ENCODE measurements at places on chromosomes 1 and 21. TPM values are rescaled to one million over a fixed set of nuclear protein-coding genes. Genes with fewer than 3 reads are reported as not detected.

RGS7 gene
- 2.4 TPM for total RNA-seq

MX2 gene
- total RNA-seq = 2.9 TPM

CAMK1G gene
- 0.94 TPM for total RNA-seq

PTPN7 gene
- 28.0 TPM for total RNA-seq

COL6A2 gene
- 199 TPM for total RNA-seq

GPR25 gene
- 0.69 TPM for total RNA-seq

DNA sequence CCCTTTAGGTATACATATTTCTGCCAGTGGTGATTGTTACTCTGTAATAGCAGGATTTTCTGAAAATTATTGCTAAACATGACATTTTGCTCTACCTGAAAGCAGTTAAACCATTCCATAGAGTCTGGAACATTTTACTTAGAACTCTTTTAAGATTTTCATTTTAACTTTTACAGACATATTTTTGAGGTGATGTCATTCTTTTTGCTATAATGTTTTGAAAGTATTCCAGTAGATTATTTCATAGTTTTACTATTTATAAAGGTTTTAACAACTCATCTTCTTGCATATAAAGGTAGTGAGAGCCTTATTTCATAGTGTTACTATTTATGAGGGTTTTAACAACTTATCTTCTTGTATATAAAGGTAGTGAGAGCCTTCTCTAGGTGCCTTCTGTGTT lies 42.9 kb downstream of the PTBP2 start:
- no peak overlapping the region for H3K4me3 ChIP-seq
- DNase-seq = no peak
- no peaks in the 10 kb centered on the region for H3K36me3 ChIP-seq
- H3K27ac ChIP-seq = no peak overlapping the region
- H3K27me3 ChIP-seq = no peaks in the 10 kb centered on the region
- H3K4me1 ChIP-seq = peaks cover 4% of the 10 kb centered on the region

- peaks cover 3% of the 10 kb centered on the region for H3K4me1 ChIP-seq
- no peak for DNase-seq
- H3K36me3 ChIP-seq = no peaks in the 10 kb centered on the region
- no peak overlapping the region for H3K27ac ChIP-seq
- no peak overlapping the region for H3K4me3 ChIP-seq
These were observed 4.0 kb downstream of the OSCP1 start for GRCh38 chr1:36446271-36446670.

DNA sequence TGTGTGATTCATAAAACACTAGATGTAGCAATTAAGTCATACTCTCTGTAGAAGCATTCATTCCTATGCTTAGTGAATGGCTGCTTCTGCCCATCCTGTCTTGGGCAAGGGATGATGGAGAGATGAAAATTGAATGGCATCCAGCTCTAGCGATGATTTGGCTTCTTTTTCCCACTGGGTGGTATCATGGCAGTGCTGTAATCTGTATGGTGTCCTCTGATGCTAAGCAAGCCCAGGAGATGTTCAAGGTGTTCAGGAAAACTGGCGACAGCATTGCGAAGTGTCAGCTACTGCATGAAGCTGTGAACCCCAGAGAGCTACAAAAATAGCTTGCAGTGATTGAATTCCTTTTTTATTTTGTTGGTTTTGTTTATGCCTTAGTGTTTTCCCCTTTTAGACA lies 48.9 kb upstream of the LEPR start:
- H3K36me3 ChIP-seq = no peaks in the 10 kb centered on the region
- peaks cover 8% of the 10 kb centered on the region for H3K4me1 ChIP-seq
- no peak overlapping the region for H3K4me3 ChIP-seq
- no peak overlapping the region for H3K27ac ChIP-seq

DNA sequence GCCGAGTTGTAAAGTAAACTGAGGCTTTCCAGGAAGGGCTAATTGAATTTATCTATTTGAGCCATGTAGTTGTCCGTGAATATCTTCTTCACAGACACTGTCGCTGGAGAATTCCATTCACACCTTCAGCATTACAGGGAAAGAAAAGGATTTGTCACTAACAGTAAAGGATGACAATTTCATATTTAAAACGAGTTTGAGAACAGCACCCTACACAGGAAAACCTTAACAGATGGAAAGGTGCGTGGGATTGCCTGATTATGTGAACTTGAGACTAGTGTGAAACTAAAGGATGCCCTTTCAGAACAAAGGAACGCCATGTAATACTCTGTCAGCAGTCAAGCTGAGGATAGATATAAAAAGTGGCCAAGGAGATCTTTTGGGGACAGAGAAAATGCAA lies 492.5 kb upstream of the ADGRL2 start:
- no peaks in the 10 kb centered on the region for H3K4me1 ChIP-seq
- no peak for DNase-seq
- no peaks in the 10 kb centered on the region for H3K27me3 ChIP-seq
- H3K4me3 ChIP-seq = no peak overlapping the region

GRCh38 chr21:44027607-44028286 lies 15.6 kb downstream of the TRAPPC10 start:
- no peaks in the 10 kb centered on the region for H3K27me3 ChIP-seq
- DNase-seq = no peak
- H3K27ac ChIP-seq = no peak overlapping the region
- peaks cover 18% of the 10 kb centered on the region for H3K4me1 ChIP-seq
- peaks cover 5% of the 10 kb centered on the region for H3K36me3 ChIP-seq

DNA sequence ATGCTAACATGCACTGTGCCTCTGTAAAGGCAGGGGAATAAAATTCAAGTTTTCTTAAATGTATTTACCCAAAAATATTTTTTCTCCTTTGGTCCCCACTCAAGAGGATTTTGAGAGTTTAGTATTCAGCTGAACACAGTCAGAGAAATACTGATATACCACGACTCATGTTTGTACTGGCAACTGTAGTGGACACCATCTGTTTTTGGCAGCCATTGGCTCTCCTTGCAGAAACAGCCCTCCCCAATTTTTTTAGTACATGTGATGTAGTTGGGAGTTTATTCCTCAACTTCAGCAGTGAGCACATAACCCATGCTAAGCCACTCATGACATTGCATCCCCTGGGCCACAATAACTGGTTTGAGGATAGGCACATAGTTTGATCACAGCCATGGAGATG lies 154.8 kb upstream of the POU3F1 start:
- no peak overlapping the region for H3K27ac ChIP-seq
- H3K36me3 ChIP-seq = no peaks in the 10 kb centered on the region
- no peak overlapping the region for H3K4me3 ChIP-seq
- H3K4me1 ChIP-seq = no peaks in the 10 kb centered on the region
- DNase-seq = no peak
- H3K27me3 ChIP-seq = no peaks in the 10 kb centered on the region

DNA sequence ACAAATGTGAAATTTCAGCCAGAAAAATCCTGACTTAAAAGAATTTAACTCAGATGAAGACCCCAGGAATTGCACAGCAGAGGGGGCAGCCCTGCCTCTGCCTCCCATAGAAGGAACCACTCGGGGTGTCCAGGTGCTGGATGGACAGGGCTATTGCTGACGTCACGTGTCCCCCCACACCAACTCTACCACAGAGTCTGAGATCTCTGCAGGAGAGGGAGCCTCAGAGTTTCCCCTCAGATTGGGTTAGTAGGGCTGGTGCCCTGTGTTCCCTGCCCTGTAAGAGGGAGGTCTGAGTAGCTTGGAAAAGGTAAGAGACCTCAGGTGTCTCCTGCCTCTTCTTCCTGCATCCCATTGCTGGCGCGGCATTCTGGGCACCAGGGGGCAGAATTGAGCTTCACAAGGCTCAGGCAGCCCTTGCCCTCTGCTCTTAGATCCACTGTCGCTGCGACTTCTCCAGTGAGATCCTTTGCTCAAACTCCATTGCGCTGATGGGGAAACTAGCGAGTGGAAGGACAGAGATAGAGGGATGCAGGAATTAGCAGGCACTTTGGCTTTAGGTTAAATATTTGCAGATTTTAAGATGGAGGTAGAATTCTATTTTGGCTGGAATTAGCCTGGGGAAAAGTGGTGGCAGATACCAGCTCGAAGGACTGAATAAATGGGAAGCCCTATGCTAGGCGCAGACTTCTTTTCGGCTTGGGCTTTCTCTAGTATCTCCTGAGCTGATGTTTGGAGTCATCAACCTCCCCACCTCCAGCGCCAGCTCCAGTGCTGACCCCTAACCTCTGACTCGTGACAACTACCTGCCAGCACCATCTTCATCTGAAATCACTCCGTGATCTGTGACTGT lies 42.8 kb upstream of the DMBX1 start:
- H3K4me1 ChIP-seq = no peaks in the 10 kb centered on the region
- H3K27me3 ChIP-seq = peaks cover 3% of the 10 kb centered on the region
- DNase-seq = peak; percentile 89
- no peaks in the 10 kb centered on the region for H3K36me3 ChIP-seq

GRCh38 chr1:50604580-50604979 lies 181.3 kb upstream of the DMRTA2 start:
- H3K27ac ChIP-seq = no peak overlapping the region
- no peak overlapping the region for H3K4me3 ChIP-seq
- H3K36me3 ChIP-seq = no peaks in the 10 kb centered on the region
- no peaks in the 10 kb centered on the region for H3K27me3 ChIP-seq

DNA sequence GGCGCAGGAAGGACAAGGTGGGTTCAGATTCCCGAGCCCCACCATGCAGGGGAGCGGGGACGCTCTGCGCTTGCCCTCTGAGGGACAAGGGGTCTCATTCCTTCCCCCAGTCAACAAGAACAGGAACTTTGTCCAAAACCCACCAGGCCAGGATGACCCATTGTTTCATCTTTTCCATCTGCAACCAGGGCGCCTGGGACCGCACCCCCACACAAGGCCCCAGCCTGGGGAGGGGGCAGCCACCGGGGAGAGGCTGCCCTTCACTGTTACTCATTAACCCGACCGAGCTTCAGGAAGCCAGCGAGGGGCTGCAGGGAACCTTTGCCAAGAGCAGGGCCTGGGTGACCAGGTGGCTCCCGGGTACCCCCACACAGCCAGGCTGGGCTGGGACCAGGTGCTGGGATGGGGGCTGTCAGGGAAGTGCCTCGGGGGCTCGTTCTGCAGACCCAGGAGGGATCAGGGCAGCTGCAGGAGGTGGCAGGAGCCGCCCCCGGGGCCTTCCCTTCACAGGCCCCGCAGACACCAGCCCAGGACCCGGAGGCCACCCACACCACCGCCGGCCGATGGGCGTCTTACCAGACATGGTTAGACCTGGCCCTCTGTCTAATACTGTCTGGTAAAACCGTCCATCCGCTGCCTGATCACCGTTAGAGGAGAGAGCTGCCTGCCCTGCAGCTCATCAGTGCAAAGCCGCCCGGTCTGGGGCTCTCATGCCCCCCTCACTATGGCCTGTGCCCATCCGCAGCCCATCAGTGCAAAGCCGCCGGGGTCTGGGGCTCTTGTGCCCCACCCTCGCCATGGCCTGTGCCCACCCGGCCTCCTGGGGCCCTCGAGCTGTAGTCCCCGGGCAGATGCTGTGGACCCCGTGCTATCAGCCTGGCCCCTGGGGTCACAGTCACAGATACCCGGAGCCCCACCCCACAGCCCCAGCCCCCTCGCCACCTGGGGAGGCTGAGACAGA lies 4.9 kb upstream of the TTLL10 start:
- H3K27me3 ChIP-seq = peaks cover 50% of the 10 kb centered on the region
- no peaks in the 10 kb centered on the region for H3K4me1 ChIP-seq
- no peak overlapping the region for H3K27ac ChIP-seq
- no peaks in the 10 kb centered on the region for H3K36me3 ChIP-seq
- no peak for DNase-seq
- no peak overlapping the region for H3K4me3 ChIP-seq

GRCh38 chr1:64653466-64653865 lies 91.4 kb upstream of the RAVER2 start:
- no peak for DNase-seq
- peaks cover 7% of the 10 kb centered on the region for H3K36me3 ChIP-seq
- no peaks in the 10 kb centered on the region for H3K4me1 ChIP-seq
- H3K27me3 ChIP-seq = no peaks in the 10 kb centered on the region
- no peak overlapping the region for H3K27ac ChIP-seq

- H3K4me3 ChIP-seq = no peak overlapping the region
- no peaks in the 10 kb centered on the region for H3K27me3 ChIP-seq
- DNase-seq = no peak
- H3K27ac ChIP-seq = no peak overlapping the region
- H3K4me1 ChIP-seq = no peaks in the 10 kb centered on the region
These were observed 49.5 kb downstream of the SCMH1 start for GRCh38 chr1:41192456-41193178.

DNA sequence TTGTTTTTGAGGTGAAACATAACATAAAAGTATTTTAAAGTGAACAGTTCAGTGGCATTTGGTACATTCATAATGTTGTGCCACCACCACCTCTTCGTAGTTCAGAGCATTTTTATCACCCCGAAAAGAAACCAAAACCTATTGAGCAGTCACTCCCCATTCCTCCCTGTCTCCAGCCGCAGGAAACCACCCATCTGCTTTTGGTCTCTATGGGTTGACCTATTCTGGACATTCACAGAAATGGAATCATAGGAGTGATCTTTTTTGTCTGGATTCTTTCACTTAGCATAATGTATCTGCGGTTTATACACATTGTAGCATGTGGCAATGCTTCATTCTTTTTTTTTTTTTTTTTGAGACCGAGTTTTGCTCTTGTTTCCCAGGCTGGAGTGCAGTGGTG lies 141.2 kb downstream of the VPS13D start:
- H3K4me3 ChIP-seq = no peak overlapping the region
- DNase-seq = no peak
- no peak overlapping the region for H3K27ac ChIP-seq
- H3K36me3 ChIP-seq = peaks cover 31% of the 10 kb centered on the region
- H3K27me3 ChIP-seq = no peaks in the 10 kb centered on the region
- peaks cover 2% of the 10 kb centered on the region for H3K4me1 ChIP-seq

GRCh38 chr1:13554798-13555197 lies 28.8 kb upstream of the PDPN start:
- H3K36me3 ChIP-seq = no peaks in the 10 kb centered on the region
- no peaks in the 10 kb centered on the region for H3K27me3 ChIP-seq
- no peak for DNase-seq
- H3K4me3 ChIP-seq = no peak overlapping the region

DNA sequence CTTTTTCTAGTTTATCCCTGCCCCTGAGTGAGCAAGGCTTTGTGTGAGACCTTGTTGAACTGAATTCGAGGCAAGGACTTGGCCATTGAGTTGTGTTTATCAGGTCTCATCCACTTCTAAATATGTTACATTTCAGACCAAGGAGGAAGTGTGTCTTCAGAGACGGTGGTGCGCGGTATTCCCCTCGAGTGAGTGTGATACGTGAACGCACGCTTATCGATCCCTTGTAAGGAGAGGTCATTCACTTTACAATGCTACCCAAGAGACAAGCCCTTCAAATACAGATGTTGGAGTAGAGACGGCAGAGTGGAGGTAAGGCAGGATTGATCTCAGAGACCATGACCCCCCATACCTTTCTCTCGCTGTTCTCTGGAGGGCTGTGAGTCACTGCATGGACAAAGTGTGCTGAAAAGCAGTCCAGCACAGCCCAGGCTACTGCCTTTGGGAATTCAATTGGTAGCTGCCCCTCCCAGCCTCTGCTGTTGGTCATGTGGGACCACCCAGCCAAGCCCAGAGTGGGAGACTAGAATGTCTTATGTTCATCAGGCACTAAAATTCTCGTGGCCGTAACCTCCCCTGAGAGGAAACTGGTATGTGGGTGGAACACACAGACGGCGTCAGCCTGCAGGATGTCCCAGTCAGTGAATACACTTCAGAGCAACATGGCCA lies 16.3 kb upstream of the MTARC1 start:
- no peak overlapping the region for H3K27ac ChIP-seq
- no peaks in the 10 kb centered on the region for H3K27me3 ChIP-seq
- H3K4me1 ChIP-seq = no peaks in the 10 kb centered on the region
- no peak for DNase-seq
- H3K4me3 ChIP-seq = no peak overlapping the region

Measured in adrenal gland (tissue), 19 donors.